ENCODE measurements at places on chromosomes 5 and 9. TPM values are rescaled to one million over a fixed set of nuclear protein-coding genes. Genes with fewer than 3 reads are reported as not detected.

GRCh38 chr5:115087951-115088350, 81.8 kb downstream of the TRIM36 start:
- no peak for DNase-seq

GRCh38 chr5:126369083-126369482, 54.1 kb upstream of the GRAMD2B start:
- no peak for DNase-seq

- no peak for DNase-seq
These were observed 365.1 kb upstream of the NUDT12 start for GRCh38 chr5:103927739-103928138.

DNA sequence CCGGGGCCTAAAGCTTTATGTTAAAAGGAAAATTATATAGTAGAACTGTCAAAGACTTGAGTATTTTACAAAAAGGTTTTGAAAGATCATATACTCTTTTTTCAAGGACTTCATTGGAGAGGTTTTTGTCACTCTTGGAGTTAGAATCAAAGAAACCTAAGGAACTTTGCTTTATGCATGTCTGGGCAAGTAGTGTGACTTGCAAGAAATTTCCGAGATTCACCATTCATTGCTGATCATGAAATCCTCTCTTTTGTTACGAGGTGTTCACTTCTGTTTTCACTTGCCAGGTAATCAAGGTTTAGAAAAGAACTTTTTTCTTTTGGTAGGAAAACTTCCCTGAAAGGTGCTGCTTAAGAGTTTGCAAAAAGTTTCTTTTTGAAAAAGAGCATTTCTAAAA, 64.8 kb downstream of the NUP214 start:
- DNase-seq = no peak

GRCh38 chr5:15203376-15203775, 296.6 kb upstream of the FBXL7 start:
- DNase-seq = no peak

- no peak for DNase-seq
These were observed 92.8 kb upstream of the EPB41L4A start for GRCh38 chr5:112511920-112512319.

Gene ACTBL2
- total RNA-seq = not detected

Gene ANKRD33B
- total RNA-seq = 0.70 TPM

Gene POU5F2
- total RNA-seq = 8.3 TPM
